ENCODE measurements at places on chromosomes 12 and 14.

DNA sequence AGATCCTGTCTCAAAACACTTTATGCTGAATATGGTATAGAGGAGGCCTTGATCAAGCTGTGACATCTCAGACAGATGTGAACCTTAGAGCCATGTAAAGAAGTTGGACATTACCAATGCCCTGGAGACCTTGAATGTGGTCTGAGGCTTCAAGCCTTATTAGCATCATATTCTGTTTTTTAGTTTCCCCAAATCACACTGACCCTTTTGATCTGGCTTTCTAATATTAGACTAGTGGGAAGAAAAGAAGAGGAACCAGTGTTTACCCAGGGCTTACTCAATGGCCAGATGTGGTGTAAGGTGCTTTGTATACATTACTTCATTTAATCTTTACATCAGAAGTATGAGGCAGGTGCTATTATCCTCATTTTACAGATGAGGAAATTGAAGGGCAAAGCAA is 10.6 kb upstream of the TBPL2 start:
- H3K4me3 ChIP-seq, result no peak overlapping the region
- H3K27ac ChIP-seq, result peak overlapping the region; percentile 99
- no peak for DNase-seq

- H3K27me3 ChIP-seq, result no peaks in the 10 kb centered on the region
- H3K27ac ChIP-seq, result no peak overlapping the region
- no peak for DNase-seq
- no peaks in the 10 kb centered on the region for H3K4me1 ChIP-seq
- no peak overlapping the region for H3K4me3 ChIP-seq
- H3K36me3 ChIP-seq, result no peaks in the 10 kb centered on the region
Measured at GRCh38 chr12:82176761-82177490, 181.3 kb downstream of the CCDC59 start.

- H3K27me3 ChIP-seq, result no peaks in the 10 kb centered on the region
- H3K27ac ChIP-seq, result no peak overlapping the region
- no peaks in the 10 kb centered on the region for H3K4me1 ChIP-seq
- H3K36me3 ChIP-seq, result no peaks in the 10 kb centered on the region
- H3K4me3 ChIP-seq, result no peak overlapping the region
- no peak for DNase-seq
Measured at GRCh38 chr14:65195042-65195719, 92.9 kb upstream of the MAX start.

DNA sequence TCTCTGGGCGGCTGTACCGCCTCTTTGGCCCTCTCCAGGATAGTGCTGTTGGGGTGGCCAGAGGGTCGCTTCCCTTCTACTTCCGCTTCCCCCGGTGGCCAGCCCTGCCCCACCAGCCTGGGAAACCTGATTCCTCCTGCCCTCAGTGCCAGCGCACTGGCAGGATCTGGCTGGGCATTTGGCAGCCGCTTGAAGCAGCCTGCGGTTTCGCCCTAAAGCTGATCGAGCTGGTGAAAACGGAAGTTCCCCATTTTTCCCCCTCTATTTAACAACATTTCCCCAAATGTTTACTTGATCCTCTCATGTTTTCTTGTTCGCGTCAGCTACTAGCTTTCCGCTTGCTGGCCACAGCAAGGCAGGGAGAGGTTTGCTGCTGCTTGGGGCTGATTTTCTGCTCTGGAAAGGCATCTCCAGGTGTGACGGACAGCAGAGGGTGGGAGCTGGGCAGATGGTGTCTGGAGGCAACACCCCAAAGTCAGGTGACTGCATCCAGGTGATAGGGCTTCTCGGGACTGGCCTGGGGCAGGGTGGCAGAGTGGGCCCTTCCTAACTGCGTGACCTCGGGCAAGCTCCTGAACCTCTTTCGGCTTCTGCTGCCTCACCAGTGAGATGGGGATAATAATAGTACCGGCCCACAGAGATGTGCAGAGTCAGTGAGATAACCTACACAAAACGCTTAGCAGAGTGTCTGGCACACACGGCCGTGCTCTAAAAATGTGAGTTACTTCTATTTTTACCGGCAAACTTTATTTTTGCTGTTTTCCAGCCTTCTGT is 53.1 kb downstream of the TSPAN9 start:
- no peak overlapping the region for H3K27ac ChIP-seq
- H3K27me3 ChIP-seq, result no peaks in the 10 kb centered on the region
- DNase-seq, result no peak
- H3K4me1 ChIP-seq, result no peaks in the 10 kb centered on the region
- H3K4me3 ChIP-seq, result no peak overlapping the region

DNA sequence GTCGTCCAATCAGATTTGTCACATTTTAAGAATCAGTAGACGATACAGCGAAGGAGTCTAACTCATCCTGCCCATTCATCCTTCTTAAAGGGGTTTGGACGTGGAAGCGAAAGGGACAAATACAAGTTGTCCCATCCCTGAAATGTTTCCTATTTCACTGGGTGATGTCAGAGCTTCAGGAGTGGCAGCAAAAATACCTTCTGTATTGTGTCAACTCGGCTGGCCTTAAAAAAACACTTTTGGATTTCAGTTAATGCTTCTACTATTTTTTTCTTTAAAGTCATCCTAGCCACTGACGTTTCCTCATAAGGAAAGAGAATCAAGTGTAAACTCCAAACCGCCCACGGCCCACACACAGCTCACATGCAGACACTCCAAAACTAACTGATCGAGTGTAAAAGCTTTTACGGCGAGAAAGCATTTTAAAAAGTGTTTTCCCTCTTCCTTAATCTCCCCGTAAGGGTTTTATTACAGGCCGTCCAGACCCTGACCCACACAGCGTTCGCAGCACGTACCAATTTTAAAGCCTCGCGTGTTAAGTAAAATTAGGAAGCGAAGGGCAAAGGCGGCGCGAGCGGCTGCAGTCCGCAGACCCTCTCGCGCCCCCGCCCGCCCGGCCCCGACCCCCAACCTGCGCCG is 593 bp downstream of the CFL2 start:
- H3K4me3 ChIP-seq, result peak overlapping the region; percentile 93
- H3K4me1 ChIP-seq, result peaks cover 42% of the 10 kb centered on the region
- no peak for DNase-seq
- peak overlapping the region; percentile 97 for H3K27ac ChIP-seq

DNA sequence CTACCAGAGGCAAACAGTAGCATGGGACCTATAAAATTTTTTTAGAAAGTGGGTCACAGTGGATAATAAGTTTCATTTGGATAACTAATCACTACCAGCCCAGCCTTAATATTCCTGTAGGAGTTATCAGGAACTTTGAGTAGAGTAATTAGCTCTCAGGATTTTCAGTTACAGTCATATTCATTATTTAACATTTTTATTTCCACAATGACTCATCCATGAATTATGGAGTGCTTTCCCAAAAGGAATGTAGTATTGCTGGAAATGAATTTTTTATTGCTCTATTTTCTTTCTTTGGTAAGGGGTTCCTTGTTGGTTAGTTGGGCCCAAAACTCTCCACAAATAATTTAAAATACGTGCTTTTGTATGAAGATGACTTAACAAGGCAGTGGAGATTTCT is 53.7 kb downstream of the ERC1 start:
- no peak overlapping the region for H3K27ac ChIP-seq
- no peak overlapping the region for H3K4me3 ChIP-seq

GRCh38 chr12:21913823-21914222 is 27.4 kb downstream of the ABCC9 start:
- no peaks in the 10 kb centered on the region for H3K4me1 ChIP-seq
- H3K4me3 ChIP-seq, result no peak overlapping the region
- no peak overlapping the region for H3K27ac ChIP-seq
- no peaks in the 10 kb centered on the region for H3K27me3 ChIP-seq

- DNase-seq, result no peak
- H3K27me3 ChIP-seq, result no peaks in the 10 kb centered on the region
- peaks cover 33% of the 10 kb centered on the region for H3K4me1 ChIP-seq
- no peaks in the 10 kb centered on the region for H3K36me3 ChIP-seq
- H3K4me3 ChIP-seq, result no peak overlapping the region
Measured at GRCh38 chr12:10392394-10392930, 2.6 kb upstream of the KLRK1 start.

- no peak overlapping the region for H3K27ac ChIP-seq
- no peaks in the 10 kb centered on the region for H3K27me3 ChIP-seq
- no peak overlapping the region for H3K4me3 ChIP-seq
Measured at GRCh38 chr14:102795060-102795925, 18.0 kb downstream of the TRAF3 start.

DNA sequence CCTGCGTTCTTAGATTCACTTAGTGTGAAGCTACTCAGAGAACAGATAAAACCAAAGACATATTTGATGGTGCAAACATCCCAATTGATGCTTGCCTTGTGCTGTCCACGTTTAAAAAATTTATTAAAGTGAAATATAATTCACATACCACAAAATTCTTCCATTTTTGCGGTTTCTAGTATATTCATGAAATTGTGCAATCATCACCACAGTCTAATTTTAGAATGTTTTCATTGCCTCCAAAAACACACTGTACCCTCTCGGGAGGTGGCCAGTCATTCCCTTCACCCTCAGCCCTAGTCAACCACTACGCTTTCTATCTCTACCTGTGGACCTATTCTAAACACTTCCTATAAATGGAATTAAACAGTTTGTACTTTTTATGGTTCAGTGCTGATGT is 1109.2 kb downstream of the FLRT2 start:
- H3K4me1 ChIP-seq, result no peaks in the 10 kb centered on the region
- H3K4me3 ChIP-seq, result no peak overlapping the region
- no peak for DNase-seq
- no peaks in the 10 kb centered on the region for H3K36me3 ChIP-seq
- H3K27ac ChIP-seq, result no peak overlapping the region
- H3K27me3 ChIP-seq, result no peaks in the 10 kb centered on the region

DNA sequence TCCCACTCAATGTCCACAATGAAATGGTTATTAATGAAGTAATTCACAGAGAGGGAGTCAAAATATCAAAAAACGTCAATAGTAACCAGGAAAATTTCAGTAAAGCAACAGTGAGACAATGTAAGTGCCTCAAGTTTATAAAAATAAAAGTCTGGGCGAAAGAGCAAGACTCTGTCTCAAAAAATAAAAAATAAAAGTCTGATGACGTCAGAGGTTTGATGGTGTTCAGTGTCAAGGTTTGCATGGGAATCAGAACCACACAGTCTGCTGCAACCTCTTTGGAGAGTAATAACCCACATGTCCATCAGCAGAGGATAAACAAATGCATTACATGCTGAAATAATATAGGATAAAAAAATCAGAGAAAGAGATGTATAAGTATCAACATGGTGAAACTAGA is 152.4 kb downstream of the ASCL1 start:
- H3K27me3 ChIP-seq, result no peaks in the 10 kb centered on the region
- no peak for DNase-seq
- no peaks in the 10 kb centered on the region for H3K4me1 ChIP-seq
- H3K36me3 ChIP-seq, result no peaks in the 10 kb centered on the region

DNA sequence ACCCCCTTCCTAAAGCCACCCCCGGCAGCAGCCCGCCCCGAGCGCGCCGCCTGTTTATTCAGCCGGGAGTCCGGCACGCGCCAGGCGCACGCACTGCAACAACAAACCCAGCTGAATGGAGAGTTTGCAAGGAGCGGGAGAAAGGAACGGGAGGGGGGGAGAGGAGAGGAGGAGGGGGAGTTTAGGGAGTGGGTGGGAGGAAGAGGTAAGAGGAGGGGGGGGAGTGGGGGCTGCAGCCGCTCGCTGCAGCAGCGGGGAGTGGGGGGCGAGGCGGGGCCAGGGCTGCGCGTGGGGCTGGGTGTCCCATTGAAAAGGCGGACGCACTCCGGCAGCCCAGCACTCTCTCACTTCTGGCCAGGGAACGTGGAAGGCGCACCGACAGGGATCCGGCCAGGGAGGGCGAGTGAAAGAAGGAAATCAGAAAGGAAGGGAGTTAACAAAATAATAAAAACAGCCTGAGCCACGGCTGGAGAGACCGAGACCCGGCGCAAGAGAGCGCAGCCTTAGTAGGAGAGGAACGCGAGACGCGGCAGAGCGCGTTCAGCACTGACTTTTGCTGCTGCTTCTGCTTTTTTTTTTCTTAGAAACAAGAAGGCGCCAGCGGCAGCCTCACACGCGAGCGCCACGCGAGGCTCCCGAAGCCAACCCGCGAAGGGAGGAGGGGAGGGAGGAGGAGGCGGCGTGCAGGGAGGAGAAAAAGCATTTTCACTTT is at the start of gene ASCL1:
ASCL1 (plus strand) TSS at position 336 of the 712 bp plus-strand sequence. CDS start 571 bp downstream, outside the sequence.
- no peaks in the 10 kb centered on the region for H3K4me1 ChIP-seq
- DNase-seq, result no peak
- H3K27ac ChIP-seq, result no peak within 1 kb of the TSS
- peak within 1 kb of the TSS; percentile 35 for H3K4me3 ChIP-seq
- H3K27me3 ChIP-seq, result peaks cover 15% of the 10 kb centered on the region

DNA sequence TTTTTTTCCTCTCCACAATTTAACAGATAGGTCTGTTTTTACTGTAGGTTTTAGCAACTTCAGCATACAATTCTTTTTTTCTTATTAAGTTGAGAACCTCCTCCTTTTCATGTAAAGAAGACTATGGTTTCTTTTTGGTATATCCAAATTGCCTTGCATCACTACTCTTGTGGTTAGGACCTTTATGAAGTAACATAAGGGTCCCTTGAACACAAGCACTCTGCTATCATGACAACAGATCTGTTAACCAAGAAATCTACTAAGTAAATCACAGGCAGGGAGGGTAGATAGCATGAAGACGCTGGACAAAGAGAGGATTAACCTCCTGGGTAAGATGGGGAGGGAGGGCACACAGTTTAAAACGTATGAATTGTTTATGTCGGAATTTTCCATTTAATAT is 380.6 kb downstream of the CCDC91 start:
- H3K36me3 ChIP-seq, result no peaks in the 10 kb centered on the region
- DNase-seq, result no peak
- no peak overlapping the region for H3K27ac ChIP-seq
- H3K4me3 ChIP-seq, result no peak overlapping the region
- no peaks in the 10 kb centered on the region for H3K4me1 ChIP-seq
- no peaks in the 10 kb centered on the region for H3K27me3 ChIP-seq

- no peak for DNase-seq
- H3K27ac ChIP-seq, result no peak overlapping the region
- no peak overlapping the region for H3K4me3 ChIP-seq
- no peaks in the 10 kb centered on the region for H3K27me3 ChIP-seq
- no peaks in the 10 kb centered on the region for H3K36me3 ChIP-seq
Measured at GRCh38 chr14:100203962-100204834, 34.7 kb upstream of the YY1 start.

DNA sequence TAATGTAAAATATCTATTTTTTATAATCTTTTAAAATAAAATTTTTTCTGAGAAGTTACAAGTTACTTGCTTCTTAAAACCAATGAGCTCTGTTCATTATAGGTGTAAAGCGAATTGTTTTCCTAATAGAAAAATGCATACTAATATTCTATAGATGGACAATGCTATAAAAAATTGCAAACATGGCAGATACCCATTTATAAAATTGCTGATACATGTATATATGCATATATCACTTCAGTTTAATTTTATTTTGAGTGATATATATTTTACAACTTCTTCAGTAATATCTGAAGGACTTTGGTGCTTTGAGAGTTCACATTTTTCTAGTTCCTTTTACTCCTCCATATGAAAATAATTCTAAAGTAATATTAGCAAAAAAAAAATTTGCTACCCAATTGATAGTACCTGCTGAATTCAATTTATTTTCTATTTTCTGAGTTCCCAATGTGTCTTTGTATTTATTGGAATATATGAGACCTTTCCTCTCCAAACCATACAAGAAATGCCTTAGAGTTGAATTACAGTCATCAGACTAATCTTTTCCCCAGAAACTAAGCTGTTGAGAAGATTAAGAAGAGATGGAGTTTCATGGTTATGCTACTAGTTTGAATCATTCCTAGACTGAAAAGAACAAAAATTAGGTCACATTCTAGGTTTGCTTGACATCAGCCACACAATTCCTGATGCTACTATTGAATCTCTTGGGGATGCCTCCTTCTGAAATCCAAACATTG is 1937.5 kb upstream of the SEL1L start:
- no peaks in the 10 kb centered on the region for H3K36me3 ChIP-seq
- H3K27me3 ChIP-seq, result no peaks in the 10 kb centered on the region
- H3K4me1 ChIP-seq, result no peaks in the 10 kb centered on the region
- no peak overlapping the region for H3K4me3 ChIP-seq
- no peak for DNase-seq
- H3K27ac ChIP-seq, result no peak overlapping the region

Measured in Panc1 (cell line).